Activated naive CD4-positive, alpha-beta T cell treated with anti-CD3 and anti-CD28 coated beads, Interleukin-2, amount 50 U/mL, for 72 hours (primary cell): ENCODE measurements at places on chromosomes 6 and 20. TPM values are rescaled to one million over a fixed set of nuclear protein-coding genes. Genes with fewer than 3 reads are reported as not detected.

GRCh38 chr6:3731700-3732099, 19.8 kb downstream of the PXDC1 start:
- no peak for DNase-seq

Gene ACTL10
- 2.4 TPM for total RNA-seq

DNA sequence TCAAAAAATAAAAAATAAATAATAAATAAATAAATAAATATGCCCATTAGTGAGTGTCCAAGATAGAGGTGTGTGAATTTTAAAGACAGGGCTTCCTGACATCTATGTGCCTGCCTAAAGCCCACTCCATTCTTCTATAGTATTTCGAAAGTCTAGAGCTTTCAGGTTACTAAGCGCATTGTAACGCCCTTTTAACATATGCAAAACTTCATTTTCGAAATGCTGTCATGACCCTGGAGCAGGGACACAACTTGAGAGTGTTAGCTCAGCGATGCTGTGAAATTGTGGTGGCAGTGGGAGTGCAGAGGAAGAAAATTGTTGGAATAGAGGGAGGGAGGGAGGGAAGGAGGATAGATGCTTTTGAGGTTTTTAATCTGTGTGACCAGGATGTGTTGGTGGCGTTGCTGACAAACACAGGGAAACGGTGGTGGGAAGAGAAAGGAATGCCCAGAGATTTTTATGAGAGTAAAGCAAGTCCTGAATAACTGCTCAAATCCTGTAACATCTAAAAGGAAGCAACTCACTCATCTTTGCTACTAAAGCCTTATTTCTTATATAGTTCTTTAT, 169.3 kb downstream of the ARID1B start:
- no peak for DNase-seq

Gene MLN
- total RNA-seq, result not detected

DNA sequence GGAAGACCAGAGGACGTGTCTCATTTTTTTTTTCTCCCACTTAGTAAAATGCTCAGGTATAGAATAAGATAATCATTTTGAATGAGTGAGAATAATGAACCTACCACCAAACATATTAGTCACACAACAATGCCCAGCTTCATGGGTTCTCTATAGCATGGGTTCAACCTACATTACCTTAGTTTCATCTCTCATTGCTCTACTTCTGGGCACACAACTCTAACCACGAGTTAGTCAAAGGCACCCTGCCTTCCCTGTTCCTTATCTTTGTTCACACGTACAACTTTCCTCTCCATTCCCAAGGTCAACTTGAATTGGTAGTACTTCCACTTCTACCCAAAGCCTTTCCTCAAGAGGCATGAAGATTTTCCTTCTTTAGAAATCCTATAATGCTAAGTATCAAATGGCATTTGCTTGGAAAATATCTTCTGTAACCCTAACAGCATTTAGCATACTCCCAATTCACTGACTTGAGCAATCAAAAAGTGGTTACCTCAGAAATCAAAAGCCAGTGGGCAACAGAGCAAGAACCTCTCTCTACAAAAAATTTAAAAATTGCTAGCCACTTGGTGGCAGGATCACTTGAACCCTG, 20.9 kb downstream of the DEK start:
- DNase-seq, result no peak

Gene SYCP2
- total RNA-seq, result 2.2 TPM

GRCh38 chr20:44696315-44696714, 18.9 kb upstream of the CCN5 start:
- no peak for DNase-seq

GRCh38 chr20:41290804-41291389, 26.6 kb downstream of the ZHX3 start:
- no peak for DNase-seq

Gene REPS1
- 40.5 TPM for total RNA-seq

DNA sequence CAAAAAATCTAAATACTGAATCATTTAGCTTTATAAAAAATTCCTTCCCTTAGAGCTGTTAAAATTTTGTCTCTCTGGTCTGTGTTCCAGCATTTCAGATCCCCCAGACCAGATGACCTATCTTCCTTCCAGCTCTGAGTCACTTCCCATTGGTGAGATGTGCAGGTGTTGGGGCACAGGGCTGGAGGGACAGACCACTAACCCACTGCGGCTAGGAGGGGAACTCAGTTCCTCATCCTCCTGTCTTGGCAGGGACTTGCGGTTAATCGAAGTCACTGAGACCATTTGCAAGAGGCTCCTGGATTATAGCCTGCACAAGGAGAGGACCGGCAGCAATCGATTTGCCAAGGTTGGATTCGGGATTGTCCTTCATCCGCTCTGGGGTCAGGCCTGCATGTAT, 6.0 kb downstream of the CNPY3 start:
- DNase-seq, result no peak

Gene C6orf132
- 0.20 TPM for total RNA-seq

Gene ARG1
- total RNA-seq, result not detected

- DNase-seq, result no peak
Observed at GRCh38 chr6:148021165-148021564, 321.5 kb upstream of the SASH1 start.

- DNase-seq, result no peak
Observed at GRCh38 chr20:1491281-1491840, at the start of gene SIRPB2. SIRPB2 (minus strand) TSS chr20:1491420; CDS start chr20:1491359, 61 bp downstream.

DNA sequence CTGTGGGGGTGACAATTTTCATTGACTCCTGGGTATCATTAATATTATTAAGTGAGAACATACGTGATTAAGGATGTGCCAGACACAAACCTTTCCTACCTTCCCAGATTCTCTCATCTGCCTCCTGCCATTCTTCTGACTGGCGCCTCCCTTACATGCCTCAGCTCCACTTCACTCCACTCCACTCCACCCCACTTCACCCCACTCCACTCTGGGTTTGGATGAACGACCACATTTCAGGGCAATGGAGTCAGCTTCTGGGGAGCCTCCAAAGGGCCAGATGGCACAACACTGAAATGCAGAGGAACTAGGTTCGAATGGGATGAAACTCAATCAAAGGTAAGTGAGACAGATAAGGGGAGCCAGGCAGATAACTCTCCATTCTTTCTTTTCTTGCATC, 40.5 kb upstream of the LRRC1 start:
- no peak for DNase-seq

DNA sequence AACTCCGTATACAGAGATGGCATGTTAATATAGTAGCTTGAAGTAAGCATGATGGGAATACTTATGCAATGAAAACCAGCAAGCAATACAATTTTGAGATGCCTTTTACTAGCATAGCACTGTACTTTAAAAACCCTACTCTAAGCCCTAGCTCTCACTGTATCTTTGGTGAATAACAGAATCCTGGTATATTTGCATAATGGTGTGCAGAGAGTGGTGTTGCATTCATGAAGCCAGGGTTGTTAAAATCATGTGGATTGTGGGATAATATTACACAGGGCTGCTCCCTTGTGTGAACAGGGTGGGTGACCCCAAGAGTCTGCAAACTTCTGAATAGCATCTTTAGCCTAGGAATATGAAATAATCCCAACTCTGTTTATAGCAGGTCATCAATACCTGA, 105.2 kb upstream of the BMP2 start:
- DNase-seq, result no peak

DNA sequence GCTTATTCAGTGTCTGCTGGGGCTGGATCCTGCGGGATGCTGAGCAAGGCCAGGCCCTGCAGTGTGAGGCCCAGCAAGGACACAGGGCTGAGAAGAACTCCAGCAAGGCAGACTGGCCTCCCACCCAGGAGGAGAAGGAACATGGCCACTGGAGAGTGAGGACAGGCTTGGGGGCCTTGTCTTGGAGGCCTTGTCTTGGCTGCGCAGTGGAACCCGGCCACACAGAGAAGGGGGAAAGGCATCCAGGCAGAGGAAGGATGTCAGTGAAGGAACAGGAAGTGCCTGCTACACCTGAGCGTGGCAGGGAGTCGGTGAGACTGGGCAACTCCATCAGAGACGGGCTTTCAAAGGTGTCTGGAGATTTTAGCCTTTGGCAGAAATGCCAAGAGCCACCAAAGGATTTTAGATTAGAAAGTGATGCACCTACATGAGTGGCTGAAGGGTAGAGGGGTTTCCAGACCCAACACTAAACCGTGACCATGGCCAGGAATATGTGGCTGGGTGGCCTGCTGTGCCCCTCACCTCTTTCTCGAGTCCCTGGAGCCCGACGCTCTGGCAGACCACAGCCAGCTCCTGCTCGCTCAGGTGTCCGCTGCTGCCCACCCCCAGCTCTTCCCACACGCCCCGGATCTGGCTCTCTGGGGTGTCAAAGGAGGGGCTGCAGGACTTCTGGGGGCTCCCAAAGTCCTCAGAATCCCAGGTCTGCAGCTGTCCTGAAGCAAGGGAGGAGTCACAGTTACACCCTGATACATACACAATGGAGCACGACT, 80.8 kb downstream of the NINL start:
- no peak for DNase-seq

GRCh38 chr20:20649945-20650344, 62.5 kb downstream of the RALGAPA2 start:
- DNase-seq, result no peak

- DNase-seq, result no peak
Observed at GRCh38 chr20:18003897-18004296, 35.1 kb downstream of the MGME1 start.

- DNase-seq, result no peak
Observed at GRCh38 chr6:10676403-10676802, 18.0 kb downstream of the C6orf52 start.

DNA sequence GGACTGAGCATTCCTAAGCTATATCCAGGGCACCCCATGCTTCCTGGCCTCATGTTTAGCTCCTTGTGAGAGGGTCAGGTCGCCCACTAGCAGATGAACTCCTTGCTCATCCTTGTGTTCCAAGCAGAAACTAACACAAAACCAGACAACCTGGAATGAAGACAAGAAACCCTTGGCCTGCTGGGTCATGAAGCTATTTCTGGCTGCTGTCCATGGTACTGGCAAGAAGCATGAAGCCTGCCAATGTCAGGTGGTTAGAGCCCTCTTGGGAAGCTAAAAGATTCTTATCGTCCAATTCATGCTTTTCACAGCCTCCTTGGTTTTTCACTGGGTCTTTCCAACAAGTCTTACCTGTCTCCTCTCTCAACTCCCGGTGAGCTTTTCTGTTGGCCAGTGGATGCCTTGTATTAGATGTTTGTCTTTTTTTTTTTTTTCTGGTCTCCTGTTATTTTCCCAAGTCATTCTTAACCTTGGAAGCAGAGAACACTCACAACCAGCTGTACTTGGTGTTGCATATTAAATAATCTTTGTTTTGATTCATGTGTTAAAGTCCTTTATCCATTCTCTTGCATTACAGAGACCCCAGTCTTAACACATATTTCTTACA, 180.3 kb downstream of the ANKRD60 start:
- no peak for DNase-seq

Gene SEMG1
- not detected for total RNA-seq

Gene DNMT3B
- 0.84 TPM for total RNA-seq

GRCh38 chr20:44587035-44587980, 4.9 kb downstream of the PKIG start:
- DNase-seq, result no peak

GRCh38 chr20:53707371-53708055, 113.9 kb upstream of the ZNF217 start:
- no peak for DNase-seq

GRCh38 chr20:3993109-3993508, 22.2 kb downstream of the RNF24 start:
- no peak for DNase-seq

- DNase-seq, result no peak
Observed at GRCh38 chr6:15304337-15305042, 58.6 kb downstream of the JARID2 start.

Gene ESR1
- 0.16 TPM for total RNA-seq

Gene IL20RA
- total RNA-seq, result not detected

DNA sequence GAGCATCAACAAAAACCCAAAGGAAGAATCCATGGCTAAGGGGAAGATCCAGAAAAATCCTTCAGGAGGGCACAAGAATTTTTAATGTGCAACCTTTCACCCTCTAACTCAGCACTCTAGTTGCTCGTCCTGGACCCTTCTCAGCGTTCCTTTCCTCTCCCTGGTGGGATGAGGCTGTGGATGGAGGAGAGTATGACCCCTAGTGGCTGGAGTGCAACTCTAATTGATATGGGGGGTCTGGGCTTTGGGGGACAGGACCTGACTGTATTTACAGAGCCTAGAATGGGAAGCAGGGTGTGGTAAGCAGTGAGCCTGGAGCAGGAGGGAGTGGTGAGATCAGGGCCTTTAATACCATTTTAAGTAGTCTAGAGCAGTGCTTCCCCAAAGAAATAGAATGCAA, 83.9 kb upstream of the CEP85L start:
- no peak for DNase-seq

- DNase-seq, result no peak
Observed at GRCh38 chr20:50980851-50981713, 22.5 kb downstream of the MOCS3 start.

- DNase-seq, result no peak
Observed at GRCh38 chr6:154864066-154864430, 130.8 kb downstream of the SCAF8 start.

DNA sequence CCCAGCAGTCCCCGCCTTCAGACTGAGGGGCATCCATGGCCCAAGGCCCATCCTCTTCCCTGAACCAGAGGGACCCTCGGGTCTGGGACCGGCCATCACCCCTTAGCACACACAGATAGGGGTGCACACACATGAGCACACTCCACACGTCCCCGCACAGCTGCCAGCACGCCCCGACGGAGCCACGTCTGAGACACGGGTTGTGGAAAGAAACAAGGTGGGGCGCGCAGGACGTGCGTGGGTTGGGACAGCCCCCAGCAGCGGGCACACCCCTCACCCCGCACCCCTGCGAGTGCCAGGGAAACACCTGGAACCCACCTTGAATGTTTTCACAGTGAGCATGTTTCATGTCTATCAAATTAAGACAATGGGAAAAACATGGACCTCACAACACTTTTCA, 6.4 kb downstream of the GATA5 start:
- DNase-seq, result no peak

DNA sequence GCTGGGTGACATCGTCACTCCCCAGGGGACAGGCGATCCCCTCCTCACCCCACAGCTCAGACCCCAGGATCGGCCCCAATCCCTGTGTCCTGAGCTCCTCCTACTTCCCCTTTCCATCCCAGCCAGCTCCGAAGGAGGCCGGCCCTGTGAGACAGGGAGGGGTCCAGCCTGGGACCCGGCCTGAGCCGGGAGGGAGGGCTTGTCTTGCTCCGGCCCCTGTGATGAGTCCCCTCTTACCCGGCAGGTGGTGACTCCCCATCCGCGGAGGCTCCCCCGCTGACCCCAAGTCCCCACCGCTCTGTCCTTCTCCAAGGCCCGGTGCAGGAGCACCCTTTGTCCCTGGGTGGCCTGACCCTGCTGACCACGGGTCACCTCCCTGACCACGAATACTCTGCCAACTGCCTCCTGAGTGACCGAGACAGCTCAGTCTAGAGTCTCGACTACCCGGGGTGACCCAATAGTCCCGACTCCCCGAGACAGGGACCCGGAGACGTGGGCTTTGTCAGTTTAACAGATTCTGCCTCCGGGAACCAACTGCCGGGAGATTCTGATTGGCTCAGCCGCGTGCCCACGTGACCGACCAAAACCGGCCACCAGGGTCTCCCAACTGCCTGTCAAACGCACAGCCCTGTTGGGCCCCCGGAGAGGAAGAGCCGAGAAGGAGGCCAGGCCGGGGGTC, 187.4 kb upstream of the PROKR2 start:
- no peak for DNase-seq

Gene MATN4
- total RNA-seq, result 0.11 TPM
